Cardiac fibroblast (primary cell): ENCODE measurements at places on chromosomes 2 and 18.

DNA sequence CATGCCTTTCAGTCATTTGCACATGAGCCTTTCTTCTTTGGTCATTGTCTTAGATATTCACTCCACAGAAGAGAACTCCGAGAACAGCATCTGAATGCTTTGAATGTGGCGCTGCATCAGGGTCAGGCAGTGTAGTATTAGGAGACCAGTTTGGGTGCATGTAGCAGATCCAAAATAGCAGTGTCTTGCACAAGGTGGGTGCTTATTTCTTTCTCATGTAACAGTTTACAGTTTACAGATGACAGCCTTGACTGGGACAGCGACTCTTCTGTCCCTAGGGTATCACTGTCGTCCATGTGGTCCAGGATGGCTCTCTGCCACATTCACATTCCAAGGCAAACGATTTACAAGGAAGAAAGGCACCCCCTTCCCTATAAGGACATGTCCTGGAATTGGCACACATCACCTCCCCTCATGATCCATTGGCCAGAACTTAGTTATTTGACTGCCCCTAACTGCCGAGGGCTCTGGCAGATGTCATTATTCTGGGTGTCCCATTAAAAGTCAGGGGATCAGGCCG is 101.0 kb downstream of the STPG4 start:
- DNase-seq, result no peak

- no peak for DNase-seq
Measured at GRCh38 chr2:29040552-29040951, 33.8 kb downstream of the PCARE start.

DNA sequence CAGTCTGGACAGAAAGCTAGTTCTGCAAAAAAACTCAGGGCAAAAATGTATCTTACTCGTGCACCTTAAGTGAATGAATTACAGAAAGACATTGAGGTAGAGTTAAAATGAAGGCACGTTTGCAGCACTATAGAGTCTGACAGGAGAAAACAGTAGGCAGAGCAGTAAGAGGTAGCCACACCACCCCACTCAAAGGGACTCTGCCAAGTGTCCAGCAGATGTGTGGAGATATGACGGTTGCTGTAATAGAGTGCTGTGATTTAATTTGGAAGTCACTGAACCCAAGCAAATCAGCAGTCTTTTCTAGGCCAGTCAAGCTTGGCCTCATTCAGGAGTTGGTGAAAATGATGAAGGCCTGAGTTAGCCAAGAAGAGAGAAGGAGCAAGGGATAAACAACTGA is 464.4 kb downstream of the PTPRM start:
- no peak for DNase-seq

GRCh38 chr2:2843969-2844548 is 513.0 kb upstream of the MYT1L start:
- no peak for DNase-seq
